ENCODE measurements at places on chromosomes 16 and 17.

DNA sequence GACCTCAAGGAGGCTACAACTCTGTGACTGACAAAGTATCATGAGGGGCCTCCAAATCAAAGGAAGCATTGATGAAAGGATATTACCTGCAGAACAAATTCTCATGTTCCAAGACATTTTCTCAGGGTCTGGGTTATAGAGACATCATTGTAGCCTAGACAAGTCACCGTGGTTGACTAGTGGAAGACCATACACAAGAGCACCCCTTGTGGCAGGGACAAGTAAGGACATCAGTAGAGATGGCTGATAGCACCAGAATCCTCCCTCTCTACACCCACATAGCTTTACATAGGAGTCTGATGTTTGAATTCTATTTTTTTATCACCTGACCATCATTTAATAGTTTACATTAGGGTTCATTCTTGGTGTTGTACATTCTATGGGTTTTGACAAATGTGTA is 32.5 kb upstream of the CDH8 start:
- DNase-seq = no peak

GRCh38 chr16:83804366-83804765 is 3.4 kb upstream of the HSBP1 start:
- DNase-seq = no peak

DNA sequence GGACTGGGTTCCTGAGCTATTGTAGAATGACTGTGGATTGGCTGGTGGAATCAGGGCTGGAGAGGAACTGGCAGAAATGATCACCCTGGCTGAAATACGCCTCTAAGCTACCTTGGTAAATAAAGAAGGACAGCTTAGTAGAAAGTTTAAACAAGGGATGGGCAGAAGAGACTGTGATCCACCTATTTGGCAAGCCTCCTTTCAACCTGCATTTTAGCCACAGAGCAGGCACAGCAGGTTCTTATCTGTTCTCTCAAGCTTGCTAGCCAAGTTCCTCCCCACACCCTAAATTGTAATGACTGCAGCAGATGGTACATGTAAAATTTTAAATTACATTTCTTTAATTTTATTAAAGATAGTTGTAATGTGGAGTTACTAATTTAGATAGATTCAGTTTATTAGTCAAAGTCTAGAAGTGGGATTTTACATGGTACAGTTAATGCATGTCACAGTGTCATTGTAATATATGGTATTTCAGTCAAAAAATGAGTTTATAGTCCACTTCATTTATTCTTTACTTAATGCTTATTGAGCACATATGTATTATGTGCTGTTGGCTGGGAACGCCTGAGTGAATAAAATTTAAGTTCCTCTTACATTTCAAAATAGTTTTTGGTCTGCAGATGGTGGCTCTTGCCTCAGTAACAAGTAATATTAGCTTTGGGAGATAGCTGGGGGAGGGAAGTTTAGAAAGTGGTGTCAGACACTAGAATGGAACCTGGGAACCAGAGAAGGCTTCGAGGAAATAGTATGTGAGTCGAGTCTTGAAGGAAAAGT is 11.2 kb downstream of the EPN2 start:
- no peak for DNase-seq

GRCh38 chr17:10357768-10358167 is 15.0 kb downstream of the MYH13 start:
- DNase-seq = no peak

DNA sequence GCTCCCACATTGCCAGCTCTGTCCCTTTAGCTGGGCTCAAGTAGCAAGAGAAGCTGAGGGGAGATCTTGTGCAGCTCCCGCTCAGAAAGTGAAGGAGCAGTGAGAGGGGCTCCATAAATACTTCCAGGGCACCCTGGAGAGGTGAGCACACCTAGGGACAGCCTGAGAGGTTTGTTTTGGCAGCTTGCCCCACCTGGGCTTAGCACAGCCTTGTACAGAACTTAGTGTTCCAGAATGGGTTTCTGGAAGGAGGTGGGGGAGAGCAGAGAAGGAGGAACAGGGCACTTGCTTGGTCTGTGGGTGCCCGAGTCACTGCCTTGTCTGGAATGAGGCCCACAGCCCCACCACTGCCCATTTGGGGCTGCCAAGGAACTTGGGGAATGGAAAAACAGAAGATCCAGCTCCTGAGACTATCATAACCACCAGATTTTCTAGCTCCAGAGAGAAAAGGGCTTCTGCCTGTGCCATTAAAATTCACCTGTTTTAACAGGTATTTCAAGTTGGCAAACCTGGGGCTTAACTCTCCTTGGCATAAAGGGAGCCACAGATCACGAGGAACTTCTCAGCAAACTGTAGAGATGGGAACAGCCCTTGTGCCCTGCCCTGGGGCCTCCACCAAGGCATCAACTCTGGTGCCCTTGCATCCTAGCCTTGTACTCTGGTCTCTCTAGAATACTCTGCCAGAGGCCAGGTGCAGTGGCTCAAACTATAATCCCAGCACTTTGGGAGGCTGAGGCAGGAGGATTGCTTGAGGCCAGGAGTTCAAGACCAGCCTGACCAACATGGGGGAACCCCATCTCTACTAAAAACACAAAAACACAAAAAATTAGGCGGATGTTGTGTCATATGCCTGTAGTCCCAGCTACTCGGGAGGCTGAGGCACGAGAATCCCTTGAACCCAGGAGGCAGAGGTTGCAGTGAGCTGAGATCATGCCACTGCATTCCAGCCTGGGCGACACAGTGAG is 1.9 kb downstream of the PRR15L start:
- DNase-seq = no peak

DNA sequence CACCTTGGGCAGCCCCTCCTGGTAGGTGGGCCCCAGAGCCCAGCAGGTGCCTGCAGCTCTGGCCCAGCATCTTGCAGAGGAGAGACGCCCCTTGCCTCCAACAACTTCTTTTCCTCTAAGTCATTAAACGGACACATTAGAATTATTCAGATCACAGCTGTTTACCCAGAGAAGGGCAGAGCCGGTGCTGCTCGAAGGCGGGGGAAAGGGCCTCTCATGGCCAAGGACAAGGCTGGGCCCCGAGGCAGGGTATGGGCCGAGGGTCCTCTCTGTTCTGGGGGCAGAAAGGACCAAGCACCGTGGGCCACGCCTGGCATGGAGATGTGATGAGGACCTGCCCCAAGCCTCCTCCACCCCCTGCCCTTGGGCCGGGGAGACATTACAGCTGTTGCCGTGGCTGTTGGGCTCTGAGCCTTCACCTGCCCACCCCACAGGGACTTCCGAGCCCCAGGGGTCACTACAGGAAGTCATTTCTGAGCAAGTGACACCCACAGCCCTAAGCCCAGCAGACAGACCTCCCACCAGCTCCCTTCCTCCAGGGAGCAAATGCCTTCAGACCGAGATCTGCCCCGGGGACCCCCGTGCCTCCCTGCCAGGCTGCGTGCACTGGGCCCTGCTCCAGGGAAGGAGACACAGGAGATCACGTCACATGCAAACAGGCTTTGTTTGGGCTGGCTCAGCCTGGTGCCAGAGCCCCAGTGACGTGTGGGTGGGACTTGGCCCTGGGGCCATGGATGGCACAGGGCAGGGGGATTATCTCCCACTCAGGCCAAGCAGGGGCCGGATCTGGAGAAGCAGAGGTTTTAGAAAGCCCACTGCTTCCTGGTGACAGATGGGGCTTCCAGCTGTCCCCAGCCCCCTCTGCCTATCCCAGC is 699 bp upstream of the PVALEF start:
- DNase-seq = no peak

DNA sequence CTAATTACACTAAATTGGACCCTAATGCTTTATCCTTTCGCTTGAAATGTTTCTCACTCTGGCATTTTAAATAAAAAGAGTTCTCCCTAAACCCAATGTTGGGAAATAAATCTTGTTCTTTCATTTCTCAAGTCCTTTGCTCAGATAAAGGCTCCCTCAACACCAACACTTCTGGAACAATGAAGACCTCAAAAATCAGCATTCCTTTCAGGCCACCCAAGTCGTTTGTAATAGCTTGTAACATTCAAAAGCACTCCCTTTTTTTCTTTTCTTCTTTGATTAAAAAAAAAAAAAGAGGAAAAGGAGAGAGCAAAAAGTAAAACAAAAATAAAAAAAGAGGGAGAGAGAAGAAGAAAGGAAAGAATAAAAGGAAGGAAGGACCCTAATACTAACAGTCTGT is 23.3 kb upstream of the FOXJ1 start:
- no peak for DNase-seq

DNA sequence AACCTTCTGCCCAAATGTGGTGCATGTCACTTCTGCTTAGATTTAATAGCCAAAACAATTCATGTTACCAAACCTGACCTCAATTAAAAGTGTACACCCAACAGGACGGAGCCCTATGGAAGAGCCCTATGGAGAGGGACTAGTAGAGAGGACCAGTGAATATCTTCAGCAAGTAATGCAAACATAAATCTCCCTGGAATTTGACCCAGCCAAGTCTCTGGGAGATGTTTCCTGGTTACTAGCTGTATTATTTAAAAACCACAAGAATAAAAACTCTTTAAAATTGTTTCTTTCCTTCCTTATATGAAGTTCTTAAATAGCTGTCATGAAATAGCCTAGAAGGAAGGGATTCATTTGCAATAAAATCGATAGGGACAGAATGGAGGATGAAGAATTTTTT is 255.8 kb downstream of the CDH11 start:
- no peak for DNase-seq

DNA sequence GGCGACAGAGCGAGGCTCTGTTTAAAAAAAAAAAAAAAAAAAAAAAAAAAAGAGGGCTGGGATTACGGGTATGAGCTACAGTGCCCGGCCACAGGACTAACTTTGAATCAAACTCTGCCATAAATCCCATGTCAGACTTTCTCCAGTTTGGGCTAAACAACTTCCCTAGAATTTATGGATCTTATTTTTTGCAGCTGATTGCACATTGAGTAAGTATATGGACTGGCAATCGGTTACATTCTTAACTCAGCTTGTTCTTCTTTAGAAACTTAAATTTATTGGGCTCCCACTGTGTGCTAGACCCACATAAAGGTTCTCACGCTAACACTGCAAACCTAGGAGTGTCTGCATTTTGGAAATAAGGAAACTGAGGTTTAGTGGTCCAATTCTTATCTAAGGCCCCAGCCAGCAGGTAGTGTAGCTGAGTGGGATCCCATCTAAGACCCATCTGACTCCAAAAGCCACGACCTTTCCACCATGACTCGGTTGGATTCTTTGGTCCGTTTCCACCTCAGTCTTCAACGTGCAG is 718 bp upstream of the CBFB start:
- no peak for DNase-seq

GRCh38 chr17:32917081-32917480 is 10.9 kb upstream of the TMEM98 start:
- no peak for DNase-seq

DNA sequence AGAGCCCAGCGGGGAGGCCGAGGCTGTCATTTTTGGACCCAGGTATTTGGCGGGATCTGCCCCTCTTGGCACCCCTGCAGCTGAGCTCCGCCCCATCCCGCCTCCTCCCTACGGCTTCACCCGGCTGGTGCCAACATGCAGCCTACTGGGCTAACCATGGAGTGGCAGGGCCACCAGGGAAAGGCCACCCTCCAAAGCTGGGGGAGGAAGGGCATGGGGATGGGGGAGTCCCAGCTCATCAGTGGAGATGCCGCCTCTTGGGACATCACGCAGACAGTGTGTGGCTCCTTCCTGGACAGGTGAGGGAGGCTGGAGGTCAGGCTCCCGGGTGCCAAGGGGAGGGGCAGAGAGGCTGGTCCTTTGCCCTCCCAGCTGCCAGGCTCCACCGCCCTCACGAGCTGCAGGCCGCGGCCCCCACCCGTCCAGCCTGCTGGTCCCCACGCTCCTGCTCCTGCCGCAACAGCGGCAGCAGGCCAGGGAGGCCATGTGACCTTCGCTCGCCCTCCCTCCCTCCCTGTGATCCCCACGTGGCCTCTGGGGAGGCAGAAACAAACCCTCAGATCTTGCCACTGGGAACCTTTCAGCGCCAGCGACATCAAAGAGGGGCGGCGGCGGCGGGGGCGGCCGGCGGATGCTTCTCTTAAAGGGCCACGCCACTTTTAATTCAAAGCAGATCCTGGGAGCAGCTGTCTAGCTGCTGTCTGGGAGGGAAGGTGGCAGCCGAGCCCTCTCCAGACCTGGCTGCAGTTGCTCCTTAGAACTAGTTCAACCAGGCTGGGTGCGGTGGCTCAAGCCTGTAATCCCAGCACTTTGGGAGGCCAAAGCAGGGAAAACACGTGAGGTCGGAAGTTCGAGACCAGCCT is 6.8 kb upstream of the NOTUM start:
- peak; percentile 85 for DNase-seq

- no peak for DNase-seq
Measured at GRCh38 chr16:78900966-78901365, 699.6 kb downstream of the MAF start.

- no peak for DNase-seq
Measured at GRCh38 chr17:34261568-34262337, 6.7 kb downstream of the CCL2 start.
